Epithelial cell of proximal tubule (primary cell): ENCODE measurements at places on chromosomes 5 and 9. TPM values are rescaled to one million over a fixed set of nuclear protein-coding genes. Genes with fewer than 3 reads are reported as not detected.

GRCh38 chr9:96487949-96488348, 38.0 kb downstream of the HABP4 start:
- DNase-seq: no peak

- DNase-seq: no peak
Observed at GRCh38 chr5:143168921-143169810, 234.3 kb downstream of the NR3C1 start.

DNA sequence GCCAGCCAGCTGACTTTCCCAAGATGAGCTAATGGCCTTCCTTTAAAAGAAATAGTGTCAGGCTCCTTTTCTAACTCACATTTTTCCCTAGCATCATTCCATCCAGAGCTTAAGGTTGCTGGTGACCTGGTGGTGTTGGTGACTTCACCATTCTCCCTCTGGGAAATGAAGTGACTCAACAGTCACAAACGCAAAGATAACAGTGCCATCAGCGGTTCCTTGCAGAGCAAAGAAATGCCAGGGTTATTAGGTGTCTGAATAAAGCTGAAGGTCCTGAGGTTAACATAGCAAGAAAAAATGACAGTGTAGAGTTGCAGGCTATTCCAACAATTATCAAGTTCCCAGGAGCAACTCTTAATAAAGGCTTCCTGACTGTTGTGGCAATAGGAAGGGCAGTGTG, 111.8 kb upstream of the SLC44A1 start:
- DNase-seq: no peak

DNA sequence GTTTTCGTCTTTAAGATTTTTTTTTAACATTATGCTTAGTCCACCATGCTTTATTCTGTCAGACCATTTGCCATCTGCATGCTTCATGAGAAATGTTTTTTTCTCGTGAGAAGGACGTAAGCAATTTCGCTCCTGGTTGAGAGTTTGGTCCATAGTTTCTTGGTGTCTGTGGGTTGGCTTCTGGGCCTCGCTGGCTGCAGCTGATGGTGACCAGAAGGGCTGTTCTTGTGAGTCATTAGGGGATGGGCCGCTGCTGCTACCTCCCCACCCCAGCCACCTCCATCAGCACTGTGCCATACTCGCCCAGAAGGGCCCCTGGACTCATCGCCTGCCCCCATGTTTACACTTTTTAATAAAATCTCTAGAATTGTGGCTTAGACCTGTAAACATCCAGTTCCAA, 11.4 kb downstream of the SYK start:
- no peak for DNase-seq

- peak; percentile 36 for DNase-seq
Observed at GRCh38 chr5:83277953-83278352, 193.6 kb upstream of the VCAN start.

- DNase-seq: no peak
Observed at GRCh38 chr9:114680259-114681001, 1.6 kb downstream of the TEX48 start.

DNA sequence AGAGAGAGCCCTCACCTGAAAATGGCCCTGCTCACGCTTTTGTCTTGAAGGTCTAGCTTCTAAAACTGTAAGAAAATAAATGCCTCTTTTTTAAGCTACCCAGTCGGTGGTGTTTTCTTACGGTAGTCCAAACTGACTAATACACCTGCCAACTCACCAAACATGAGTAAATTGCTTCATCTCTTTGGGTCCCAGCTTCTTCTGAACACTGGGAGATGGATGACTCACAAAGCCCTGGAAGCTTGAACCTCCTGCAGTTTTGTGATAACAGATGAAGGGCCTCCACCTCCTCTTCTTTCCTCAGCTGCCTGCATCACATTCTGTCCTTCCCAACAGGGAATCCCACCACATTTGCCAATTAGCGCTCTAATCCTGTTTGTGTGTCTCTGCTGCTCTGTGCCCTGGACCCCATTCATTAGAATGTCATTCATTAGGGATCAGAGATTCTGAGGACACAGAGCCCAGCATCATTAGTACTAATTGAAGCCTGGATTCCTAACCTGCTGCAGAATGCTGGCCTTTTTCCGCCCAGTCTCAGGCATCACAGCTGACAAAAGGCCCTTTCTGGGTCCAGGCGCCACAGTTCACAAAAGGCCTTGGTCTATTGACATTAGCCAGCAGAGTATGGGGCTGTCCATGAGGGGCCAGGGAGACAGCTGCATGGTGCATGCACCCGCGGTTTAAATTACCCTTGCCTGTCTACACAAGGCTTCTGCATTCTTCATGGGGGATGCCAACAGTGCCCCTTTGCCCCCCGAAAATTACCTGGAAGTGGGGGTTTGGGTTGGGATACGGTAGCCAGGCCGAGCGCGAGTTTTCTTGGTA, 349.3 kb downstream of the SEMA5A start:
- DNase-seq: no peak

GRCh38 chr5:102799017-102799416, 43.9 kb downstream of the PAM start:
- no peak for DNase-seq

GRCh38 chr5:169148138-169148740, 152.7 kb downstream of the SLIT3 start:
- DNase-seq: no peak

DNA sequence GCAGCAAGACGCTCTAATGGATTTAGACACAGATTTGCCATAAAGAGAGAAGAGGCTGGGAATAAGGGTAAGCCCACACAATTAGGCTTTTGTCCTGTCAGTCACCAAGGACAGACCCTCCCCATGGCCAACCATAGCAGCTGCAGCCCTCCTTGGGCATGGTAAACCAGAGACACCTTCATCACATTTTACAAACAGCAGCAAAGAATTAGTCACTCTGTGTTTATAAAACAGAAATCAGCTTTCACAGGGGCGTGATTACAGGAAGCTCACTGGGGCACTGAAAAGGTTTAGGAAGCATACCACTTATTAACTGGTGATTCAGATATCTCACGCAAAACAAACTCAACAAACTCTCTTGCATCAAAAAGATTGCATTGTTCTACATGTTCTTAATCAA, 37.3 kb upstream of the ZNF622 start:
- peak; percentile 84 for DNase-seq

DNA sequence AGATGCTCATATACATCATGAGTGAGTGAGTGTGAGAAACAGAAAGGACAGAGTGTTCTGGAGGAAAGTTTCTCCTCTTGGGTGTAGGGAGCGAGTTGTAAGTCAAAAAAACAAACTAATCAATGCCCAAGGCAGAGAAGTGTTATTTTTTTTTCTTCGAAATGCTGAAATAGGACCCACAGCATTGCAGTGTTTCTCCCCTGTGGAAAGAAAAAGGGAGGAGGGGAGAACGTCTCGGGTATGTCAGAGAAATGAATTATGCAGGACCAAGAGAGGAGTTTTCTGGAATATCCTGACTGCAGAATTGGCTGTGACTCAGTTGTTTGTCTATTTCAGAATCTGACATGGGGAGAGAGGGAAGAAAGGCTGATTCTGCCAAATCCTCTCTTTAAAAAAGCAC, 337.9 kb upstream of the RFX3 start:
- no peak for DNase-seq

DNA sequence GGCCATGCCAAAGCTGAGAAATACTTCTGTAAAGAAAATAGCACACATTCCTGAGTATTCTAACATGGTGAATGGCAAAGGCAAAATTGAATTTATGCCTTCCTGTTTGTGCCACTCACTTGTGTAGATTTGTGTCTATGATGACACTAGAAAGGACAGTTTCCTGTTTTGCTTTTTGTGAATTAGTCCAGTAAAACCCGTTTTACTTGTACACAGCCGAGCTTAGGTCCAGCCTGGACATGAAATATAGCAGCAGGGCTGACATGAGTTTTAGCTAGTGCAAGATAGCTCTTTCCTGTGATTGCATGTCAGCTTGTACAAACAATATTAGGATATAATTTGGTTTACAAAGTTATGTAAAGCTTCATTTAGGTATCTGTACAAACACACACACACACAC, 1891.7 kb upstream of the WWC1 start:
- no peak for DNase-seq

- no peak for DNase-seq
Observed at GRCh38 chr9:71744754-71745521, 23.4 kb downstream of the CEMIP2 start.

DNA sequence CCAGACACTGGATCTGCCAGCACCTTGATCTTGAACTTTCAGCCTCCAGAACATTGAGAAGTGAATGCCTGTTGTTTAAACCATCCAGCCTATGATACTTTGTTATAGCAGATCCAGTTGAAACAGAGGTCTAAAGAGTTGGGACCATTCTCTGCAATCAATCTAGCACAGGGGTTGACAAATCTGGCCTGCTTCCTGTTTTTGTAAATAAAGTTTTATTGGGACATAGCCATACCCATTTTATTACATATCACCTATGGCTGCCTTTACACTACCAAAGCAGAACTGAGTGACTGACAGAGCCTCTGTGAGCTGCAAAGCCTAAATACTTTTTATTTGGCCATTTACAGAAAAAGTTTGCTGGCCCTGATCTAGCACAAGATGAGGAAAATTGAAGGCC, 62.0 kb downstream of the BARX1 start:
- no peak for DNase-seq

- no peak for DNase-seq
Observed at GRCh38 chr9:124480621-124480981, 26.6 kb downstream of the NR5A1 start.

DNA sequence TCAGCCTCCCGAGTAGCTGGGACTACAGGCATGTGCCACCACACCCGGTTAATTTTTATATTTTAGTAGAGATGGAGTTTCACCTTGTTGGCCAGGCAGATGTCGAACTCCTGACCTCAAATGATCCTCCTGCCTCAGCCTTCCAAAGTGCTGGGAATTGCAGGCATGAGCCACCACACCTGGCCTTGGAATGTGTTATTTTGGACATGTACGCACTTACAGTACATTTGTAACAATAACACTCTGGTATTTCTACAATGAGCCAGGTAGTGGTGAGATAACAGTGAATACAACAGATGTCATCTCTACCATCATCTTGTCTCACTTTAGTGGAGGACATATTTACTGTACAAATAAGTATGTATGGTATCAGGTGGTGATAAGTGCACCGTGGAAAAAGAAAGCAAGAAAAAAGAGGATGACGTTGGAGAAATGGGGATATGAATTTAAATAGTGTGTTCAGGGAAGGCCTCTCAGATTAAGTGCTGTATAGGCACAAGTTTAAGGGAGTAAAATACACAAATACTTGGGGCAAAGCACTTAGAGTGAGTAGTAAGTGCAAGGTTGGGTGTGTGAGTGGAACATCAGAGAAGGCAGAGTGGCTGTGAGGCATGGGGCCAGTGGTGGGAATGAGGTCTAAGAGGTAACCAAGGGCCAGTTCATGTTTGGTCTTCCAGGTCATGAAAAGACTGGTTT, 100.1 kb downstream of the CDC42SE2 start:
- DNase-seq: no peak

- DNase-seq: no peak
Observed at GRCh38 chr9:134364391-134365114, 38.3 kb downstream of the RXRA start.

The DOCK2 gene
- total RNA-seq: 18.4 and 30.4 TPM in 2 replicates

DNA sequence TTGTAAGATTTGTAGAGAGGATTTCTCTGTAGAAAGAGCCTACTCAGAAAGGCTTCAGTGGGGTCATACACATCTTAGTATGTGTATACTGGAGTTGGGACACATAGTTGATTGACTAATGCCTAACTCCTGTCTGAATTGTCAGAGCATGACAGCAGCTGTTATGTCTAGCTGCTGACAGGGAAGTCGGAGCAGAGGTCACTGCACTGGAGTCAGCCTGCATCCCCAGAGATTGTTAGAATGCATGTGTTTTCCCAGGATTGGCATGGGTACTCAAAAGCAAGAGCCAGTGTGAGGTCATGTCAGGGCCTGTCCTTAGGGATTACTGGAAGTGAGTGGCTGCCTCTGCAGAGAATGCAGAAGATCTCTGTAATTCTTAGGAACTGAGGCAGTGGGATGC, 82.7 kb downstream of the ITGA1 start:
- peak; percentile 94 for DNase-seq

GRCh38 chr5:56908942-56909293, 478 bp upstream of the SETD9 start:
- DNase-seq: no peak

DNA sequence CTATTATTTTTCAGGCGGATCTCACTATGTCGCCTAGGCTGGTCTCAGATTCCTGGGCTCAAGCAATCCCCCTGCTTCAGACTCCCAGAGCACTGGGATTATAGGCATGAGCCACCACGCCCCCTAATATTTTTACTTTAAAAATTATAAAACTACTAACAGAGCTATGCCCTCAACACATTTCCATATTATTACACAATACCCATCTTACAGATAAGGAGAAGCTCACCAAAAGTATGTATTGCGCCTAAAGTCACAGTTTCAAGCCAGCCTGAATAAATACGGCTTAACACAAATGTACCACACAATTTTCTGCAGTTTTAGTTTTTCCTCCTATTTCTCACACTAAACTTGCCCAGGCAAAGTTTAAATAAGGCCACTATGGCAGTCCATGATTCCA, 9.9 kb upstream of the HAVCR1 start:
- DNase-seq: no peak

The GABRG2 gene
- total RNA-seq: not detected in 2 replicates

The CERT1 gene
- total RNA-seq: 7.3 and 11.7 TPM in 2 replicates

DNA sequence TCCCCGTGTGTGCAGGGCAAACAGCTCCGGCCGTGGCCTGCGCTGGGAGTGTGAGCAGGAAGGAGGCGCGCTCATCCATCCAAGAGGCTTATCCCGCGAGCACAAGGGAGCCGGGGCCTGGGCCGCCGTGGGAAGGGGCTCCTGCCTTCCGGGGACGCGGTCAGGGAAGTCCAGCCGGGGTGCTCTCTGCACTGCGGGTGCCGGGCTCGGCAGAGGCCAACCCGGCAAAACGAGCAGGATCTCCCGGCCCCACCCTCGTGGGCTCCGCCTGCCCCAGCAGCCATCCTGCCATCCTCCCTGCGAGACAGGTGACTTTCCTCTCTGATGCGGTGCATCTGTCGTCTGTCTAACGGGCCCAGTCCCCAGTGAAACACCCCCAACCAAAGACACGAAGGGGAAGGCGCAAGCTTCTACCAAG, 244.2 kb downstream of the AUH start:
- DNase-seq: no peak

The GARNL3 gene
- 2.2 and 10.4 TPM in 2 replicates for total RNA-seq

DNA sequence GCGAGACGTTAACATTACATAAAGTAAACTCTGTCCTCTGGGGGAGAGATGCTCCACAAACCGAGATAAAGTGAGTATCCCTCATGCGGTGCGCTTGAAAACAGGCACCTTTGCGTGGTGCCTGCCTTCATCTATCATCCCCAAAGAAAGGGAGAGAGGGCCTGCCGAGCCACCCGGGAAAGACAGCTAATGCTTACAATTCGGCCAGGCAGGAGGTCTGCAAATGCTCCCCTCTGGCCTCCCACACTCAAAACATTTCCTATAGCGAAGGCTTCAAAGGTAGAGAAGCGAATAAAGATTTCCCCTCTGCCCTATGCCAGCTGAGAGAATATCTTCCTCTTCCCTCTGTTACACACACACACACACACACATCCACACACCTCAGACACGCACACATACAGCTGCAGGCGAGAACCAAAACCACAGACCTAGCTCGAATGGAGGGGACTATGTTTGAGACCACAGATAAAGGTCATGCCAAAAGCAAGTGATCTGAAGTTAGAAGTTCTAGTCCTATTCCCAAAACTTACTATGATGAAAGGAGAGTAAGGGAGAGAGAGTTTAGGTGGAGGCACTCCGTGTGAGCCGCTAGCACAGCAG, 132.8 kb downstream of the CRB2 start:
- no peak for DNase-seq

The SPINK13 gene
- 0.07 and 0.58 TPM in 2 replicates for total RNA-seq

The NTNG2 gene
- 0.07 TPM in 1 of 2 replicates, not detected in the other for total RNA-seq
